Subcutaneous adipose tissue (tissue), 4 donors: ENCODE measurements at places on chromosomes 13 and 19. TPM values are rescaled to one million over a fixed set of nuclear protein-coding genes. Genes with fewer than 3 reads are reported as not detected.

Gene ZNF221
- total RNA-seq = 5.1 TPM

Gene SYNGR4
- total RNA-seq = not detected

Gene LILRB4
- total RNA-seq = 8.1 TPM

Gene ALOX5AP
- total RNA-seq = 6.6 TPM

Gene ZNF708
- total RNA-seq = 12.1 TPM
